Heart left ventricle (tissue), 16 donors: ENCODE measurements at places on chromosomes 11 and 22. TPM values are rescaled to one million over a fixed set of nuclear protein-coding genes. Genes with fewer than 3 reads are reported as not detected.

- H3K4me1 ChIP-seq = peaks cover 5% of the 10 kb centered on the region
- no peak for DNase-seq
- H3K36me3 ChIP-seq = no peaks in the 10 kb centered on the region
- no peaks in the 10 kb centered on the region for H3K27me3 ChIP-seq
- peak overlapping the region; percentile 89 for H3K27ac ChIP-seq
- peak overlapping the region; percentile 90 for H3K4me3 ChIP-seq
Observed at GRCh38 chr22:36027935-36028645, 534 bp downstream of the RBFOX2 start.

DNA sequence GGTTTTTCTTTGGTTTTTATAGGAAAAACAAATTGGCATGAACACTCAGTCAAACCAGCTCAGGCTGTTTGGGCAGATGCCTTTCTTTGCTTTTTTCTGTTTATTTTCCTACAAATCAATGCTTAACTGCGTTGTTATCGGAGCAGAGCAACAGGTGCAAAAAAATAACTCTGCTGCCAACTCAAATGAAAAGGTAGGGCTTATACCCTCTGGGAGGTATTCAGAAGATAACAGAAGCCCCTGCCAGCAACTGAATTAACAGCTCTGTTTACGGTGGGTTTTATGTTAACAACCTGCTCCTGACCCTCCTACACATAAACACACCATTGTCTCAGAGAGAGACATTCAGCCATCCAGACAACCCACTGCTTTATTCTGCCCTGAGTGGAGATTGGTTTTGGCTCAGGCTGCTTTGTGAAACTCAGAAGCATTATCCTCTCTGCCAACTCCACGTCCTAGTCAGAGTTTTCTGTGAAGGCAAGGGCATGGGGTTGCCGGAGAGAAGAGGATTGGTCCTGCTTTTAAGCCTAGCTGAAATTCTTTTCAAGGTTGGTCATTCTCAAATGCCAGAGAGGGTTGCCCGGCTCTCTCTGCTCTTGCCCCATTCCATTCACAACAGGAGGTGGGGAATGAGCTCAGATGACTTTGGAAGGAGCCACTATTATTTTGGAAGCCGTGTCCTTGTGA is 11.4 kb downstream of the EHF start:
- no peaks in the 10 kb centered on the region for H3K4me1 ChIP-seq
- peak; percentile 24 for DNase-seq
- peak overlapping the region; percentile 2 for H3K4me3 ChIP-seq
- H3K27me3 ChIP-seq = no peaks in the 10 kb centered on the region
- no peaks in the 10 kb centered on the region for H3K36me3 ChIP-seq

- no peaks in the 10 kb centered on the region for H3K27me3 ChIP-seq
- H3K27ac ChIP-seq = no peak overlapping the region
- no peak for DNase-seq
- H3K36me3 ChIP-seq = no peaks in the 10 kb centered on the region
Observed at GRCh38 chr11:48031602-48032001, 51.2 kb downstream of the PTPRJ start.

GRCh38 chr11:61416941-61417340 is 12.8 kb downstream of the CPSF7 start:
- no peak overlapping the region for H3K27ac ChIP-seq
- no peak overlapping the region for H3K4me3 ChIP-seq
- no peak for DNase-seq
- H3K4me1 ChIP-seq = peaks cover 5% of the 10 kb centered on the region

- peaks cover 25% of the 10 kb centered on the region for H3K4me1 ChIP-seq
- H3K27me3 ChIP-seq = no peaks in the 10 kb centered on the region
- no peaks in the 10 kb centered on the region for H3K36me3 ChIP-seq
- no peak overlapping the region for H3K27ac ChIP-seq
Observed at GRCh38 chr22:17410576-17410975, 41.3 kb downstream of the CECR2 start.

- no peak overlapping the region for H3K4me3 ChIP-seq
- no peaks in the 10 kb centered on the region for H3K4me1 ChIP-seq
- no peaks in the 10 kb centered on the region for H3K27me3 ChIP-seq
- H3K27ac ChIP-seq = no peak overlapping the region
- no peaks in the 10 kb centered on the region for H3K36me3 ChIP-seq
Observed at GRCh38 chr11:128956401-128957201, 13.9 kb upstream of the TP53AIP1 start.

DNA sequence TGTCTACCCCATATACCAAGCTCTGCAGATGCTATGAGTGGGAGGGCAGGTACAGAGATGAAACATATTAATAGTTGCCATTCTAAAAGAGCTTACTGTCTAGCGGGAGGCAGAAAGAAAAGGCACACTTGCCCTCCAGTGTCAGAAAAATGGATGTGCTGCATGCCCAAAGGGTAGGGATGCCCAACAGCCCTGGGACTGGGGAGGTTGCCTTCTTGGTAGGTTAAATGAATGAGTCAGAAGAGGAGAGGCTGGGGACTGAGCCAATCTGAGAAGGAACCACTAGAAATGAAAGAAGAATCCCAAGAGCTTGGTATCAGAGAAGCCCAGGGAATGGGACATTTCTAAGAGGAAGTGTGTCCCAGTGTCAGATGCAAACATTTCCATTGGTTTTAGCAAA is 1.2 kb downstream of the BIRC3 start:
- H3K36me3 ChIP-seq = no peaks in the 10 kb centered on the region
- no peaks in the 10 kb centered on the region for H3K27me3 ChIP-seq
- no peak for DNase-seq

Gene PDGFB
- 28.4 TPM for total RNA-seq

Gene CYP2R1
- 8.7 TPM for total RNA-seq

Gene GRAMD1B
- total RNA-seq = 15.6 TPM

DNA sequence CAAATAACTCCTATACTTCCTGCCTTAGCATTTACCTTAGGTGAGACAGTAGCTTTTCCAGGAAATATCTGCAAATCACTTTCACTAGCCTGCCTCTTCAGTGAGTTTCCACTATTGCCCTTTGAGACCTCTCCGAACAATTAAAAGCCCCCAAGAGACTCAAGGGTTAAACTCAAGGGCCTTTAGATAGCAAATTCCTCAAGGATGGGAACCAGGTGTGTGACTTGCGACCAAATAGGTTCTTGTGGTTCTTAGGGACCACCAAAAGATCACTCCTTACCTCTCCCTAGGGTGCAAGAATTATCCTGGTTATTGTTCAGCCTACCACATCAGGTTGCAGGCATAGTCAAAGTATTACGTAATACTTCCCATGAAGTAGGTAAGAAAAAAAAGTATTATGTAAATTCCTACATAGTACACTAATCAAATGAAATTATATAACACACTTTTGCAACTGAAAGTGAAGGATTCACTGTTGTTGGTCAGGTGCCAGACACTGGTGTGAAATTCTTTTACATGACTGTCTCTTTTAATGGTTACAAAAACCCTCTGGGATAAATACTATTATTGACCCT is 1.4 kb upstream of the RDX start:
- no peaks in the 10 kb centered on the region for H3K27me3 ChIP-seq
- DNase-seq = no peak
- no peak overlapping the region for H3K27ac ChIP-seq
- H3K4me1 ChIP-seq = peaks cover 28% of the 10 kb centered on the region
- no peaks in the 10 kb centered on the region for H3K36me3 ChIP-seq
- no peak overlapping the region for H3K4me3 ChIP-seq

DNA sequence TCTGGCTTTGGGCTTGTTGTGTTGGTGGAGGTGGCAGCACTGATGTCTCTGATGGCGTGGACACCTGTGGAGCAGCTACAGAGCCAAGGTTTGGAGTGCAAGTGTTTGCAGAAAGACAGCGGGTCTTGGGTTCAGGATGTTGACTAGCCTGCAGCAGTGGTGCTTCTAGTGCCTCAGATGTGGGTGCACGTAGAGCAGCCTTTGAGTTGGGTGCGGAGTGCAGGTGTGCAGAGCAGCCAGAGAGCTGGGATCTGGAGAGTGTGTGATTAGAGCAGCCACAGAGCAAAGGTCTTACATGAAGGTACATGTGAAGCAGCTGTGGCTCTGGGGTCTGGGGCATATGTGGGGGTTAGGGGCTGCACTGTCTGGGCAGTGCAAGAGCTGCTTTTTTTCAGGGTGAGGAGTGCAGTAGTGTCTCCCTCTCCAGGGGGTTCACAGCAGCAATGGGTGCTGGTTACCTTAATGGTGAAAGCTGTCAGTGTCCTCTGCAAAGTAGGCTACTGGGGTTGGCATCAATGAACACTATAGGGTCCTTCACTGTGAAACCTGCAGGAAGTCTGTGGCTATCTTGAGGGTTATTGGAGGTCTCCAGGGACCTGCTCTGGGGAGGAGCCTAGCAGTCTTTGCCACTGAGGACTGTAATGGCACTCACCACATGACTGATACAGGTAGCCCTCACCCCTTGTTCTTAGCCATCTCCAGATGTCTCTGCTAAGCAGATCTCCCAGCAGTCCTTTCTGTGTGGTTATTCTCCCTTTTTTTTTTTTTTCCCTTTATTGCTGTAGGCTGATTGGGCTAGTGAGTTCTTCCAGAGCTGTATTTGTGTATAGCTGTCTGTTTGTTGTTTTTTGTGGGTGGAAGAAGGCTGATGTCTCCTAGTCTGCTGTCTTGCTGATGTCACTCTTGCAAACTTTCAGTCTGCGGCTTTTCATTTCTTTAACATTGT is 14.3 kb downstream of the BIRC2 start:
- peaks cover 57% of the 10 kb centered on the region for H3K36me3 ChIP-seq
- no peaks in the 10 kb centered on the region for H3K4me1 ChIP-seq
- no peak for DNase-seq
- no peaks in the 10 kb centered on the region for H3K27me3 ChIP-seq
- no peak overlapping the region for H3K27ac ChIP-seq
- H3K4me3 ChIP-seq = no peak overlapping the region

DNA sequence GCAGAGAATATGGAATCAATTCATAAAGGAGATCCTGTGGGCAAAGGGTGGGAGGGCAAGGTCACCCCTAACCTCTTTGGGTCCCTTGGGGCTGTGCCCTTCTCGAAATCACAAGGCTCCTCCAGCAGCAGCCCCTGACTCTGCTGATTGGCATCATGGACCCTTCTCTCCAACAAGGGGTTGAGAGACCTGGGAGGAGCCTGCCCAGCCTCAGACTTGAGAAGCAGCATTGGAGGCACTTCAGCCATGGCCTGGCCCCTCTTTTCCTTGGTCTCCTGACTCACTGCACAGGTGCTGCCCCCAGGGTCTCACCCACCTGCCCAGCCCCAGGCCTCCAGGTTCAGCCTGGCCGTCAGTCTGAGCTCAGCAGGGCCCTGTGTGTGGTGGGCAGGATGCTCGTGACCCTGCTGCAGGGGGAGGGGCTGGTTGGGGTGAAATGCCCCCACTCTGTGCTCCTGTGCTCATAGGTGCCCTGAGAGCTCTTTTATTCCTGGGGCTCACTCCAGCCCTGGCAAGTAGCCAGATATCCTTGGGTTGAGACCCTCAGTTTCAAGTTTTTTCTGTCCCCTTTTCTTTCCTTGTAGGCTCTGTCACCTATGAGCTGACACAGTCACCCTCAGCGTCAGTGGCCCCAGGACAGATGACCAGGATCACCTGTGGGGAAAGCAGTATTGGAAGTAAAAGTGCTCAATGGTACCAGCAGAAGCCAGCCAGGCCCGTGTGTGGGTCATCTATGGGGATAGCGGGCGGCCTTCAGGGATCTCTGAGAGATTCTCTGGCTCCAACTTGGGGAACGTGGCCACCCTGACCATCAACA is 110.8 kb downstream of the GGTLC2 start:
- DNase-seq = no peak
- no peaks in the 10 kb centered on the region for H3K27me3 ChIP-seq
- no peaks in the 10 kb centered on the region for H3K4me1 ChIP-seq
- no peak overlapping the region for H3K4me3 ChIP-seq

Gene GRIA4
- not detected for total RNA-seq

GRCh38 chr11:93608364-93608763 is 53.1 kb upstream of the CEP295 start:
- DNase-seq = no peak
- H3K27me3 ChIP-seq = no peaks in the 10 kb centered on the region
- H3K4me3 ChIP-seq = no peak overlapping the region
- peak overlapping the region; percentile 33 for H3K27ac ChIP-seq
- H3K36me3 ChIP-seq = no peaks in the 10 kb centered on the region
- H3K4me1 ChIP-seq = no peaks in the 10 kb centered on the region

DNA sequence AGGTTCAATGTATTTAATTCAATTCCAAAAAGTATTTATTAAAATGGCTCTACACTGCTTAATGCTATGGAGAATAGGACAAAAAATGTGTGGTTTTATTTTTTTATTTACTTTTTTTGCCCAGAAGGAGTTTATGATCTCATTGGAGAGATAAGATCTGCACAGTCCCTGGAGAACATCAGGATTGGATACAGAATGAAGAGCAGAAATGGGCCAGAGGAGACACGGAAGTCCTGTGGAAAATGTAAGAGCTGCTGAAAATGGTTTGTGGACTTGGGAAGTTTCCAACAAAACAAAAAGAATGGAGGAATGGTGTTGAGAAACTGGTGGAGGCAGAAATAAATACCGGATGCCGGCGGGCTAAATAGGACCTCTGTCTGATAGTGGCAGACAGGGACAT is 554.6 kb downstream of the OPCML start:
- no peak overlapping the region for H3K4me3 ChIP-seq
- H3K27ac ChIP-seq = no peak overlapping the region
- H3K4me1 ChIP-seq = no peaks in the 10 kb centered on the region
- no peaks in the 10 kb centered on the region for H3K27me3 ChIP-seq

Gene NRXN2
- total RNA-seq = 4.2 TPM

GRCh38 chr11:62409831-62410230 is 9.0 kb upstream of the SCGB1A1 start:
- no peak overlapping the region for H3K4me3 ChIP-seq
- H3K27me3 ChIP-seq = no peaks in the 10 kb centered on the region
- H3K27ac ChIP-seq = no peak overlapping the region
- DNase-seq = no peak
